Epithelial cell of prostate (primary cell): ENCODE measurements at places on chromosomes 1 and 21.

GRCh38 chr1:236623371-236624166 is 19.3 kb upstream of the HEATR1 start:
- DNase-seq = no peak

- DNase-seq = no peak
Measured at GRCh38 chr1:183569801-183570200, 20.5 kb downstream of the NCF2 start.

GRCh38 chr1:26697978-26698849 is 2.4 kb downstream of the ARID1A start:
- peak; percentile 90 for DNase-seq

DNA sequence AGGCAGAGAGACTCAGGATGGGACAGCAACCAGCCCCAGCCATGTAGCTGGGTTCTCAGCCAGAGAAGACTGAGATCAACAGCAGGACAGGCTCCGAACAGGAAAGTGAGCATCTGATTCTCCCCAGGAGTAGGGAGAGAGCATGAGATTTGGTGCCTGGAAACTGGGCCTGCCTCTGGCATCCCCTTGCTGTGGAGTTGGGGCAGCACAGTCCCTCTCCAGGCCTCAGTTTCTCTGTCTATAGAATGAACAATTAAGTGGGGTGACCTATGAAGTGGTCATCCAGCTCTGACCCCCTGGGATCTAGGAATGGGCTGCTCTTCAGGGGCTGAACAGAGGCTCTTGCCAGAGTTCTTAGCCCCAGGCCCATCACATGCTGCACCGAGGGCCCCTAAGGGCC is 55.6 kb downstream of the KLHDC7A start:
- DNase-seq = no peak

GRCh38 chr1:158035014-158035413 is 41.6 kb downstream of the KIRREL1 start:
- no peak for DNase-seq
